Stimulated activated CD4-positive, alpha-beta T cell treated with anti-CD3 and anti-CD28 coated beads, Interleukin-2, amount 100 ng/mL, for 24 hours (primary cell): ENCODE measurements at places on chromosomes 6 and 20.
A peak's percentile ranks its signal among the peaks of the same experiment; 100 is the strongest.

- DNase-seq, result no peak
Observed at GRCh38 chr6:12886961-12887775, 170.6 kb downstream of the PHACTR1 start.

- DNase-seq, result no peak
Observed at GRCh38 chr20:60144404-60144803, 186.2 kb downstream of the CDH26 start.

GRCh38 chr6:149046822-149047246 is 270.7 kb upstream of the TAB2 start:
- DNase-seq, result no peak

- DNase-seq, result no peak
Observed at GRCh38 chr6:87540539-87540938, 49.2 kb downstream of the RARS2 start.

DNA sequence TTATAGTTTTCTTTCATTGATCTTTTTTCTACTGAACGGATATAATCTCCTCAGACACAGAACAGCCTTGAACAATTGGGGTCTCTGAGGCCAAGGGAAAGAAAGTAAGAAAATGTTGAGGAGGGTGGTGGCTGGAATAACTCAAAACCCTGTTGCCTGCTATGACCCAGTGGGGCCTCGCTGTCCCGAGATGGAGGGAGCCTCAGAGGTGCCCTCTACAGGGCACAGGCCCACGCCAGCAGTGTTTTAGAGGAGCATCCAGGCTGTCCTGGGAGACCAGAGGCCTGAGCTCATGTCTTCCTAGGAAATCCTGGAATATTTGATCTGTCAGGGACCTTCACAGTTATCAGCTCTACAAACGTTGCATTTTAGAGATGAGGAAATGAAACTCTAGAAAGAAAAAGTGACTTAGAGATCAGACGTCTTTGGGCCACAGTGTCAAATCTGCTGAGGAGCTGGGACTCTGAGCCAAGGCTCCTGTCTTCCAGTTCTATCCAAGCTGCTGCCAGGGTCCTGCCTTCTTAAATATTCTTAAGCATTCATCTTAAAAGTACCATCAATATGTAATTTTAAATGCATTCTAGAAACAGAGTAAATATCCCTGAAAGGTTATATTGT is 26.3 kb downstream of the ALDH5A1 start:
- peak; percentile 37 for DNase-seq

- DNase-seq, result peak; percentile 14
Observed at GRCh38 chr6:27517928-27518787, 45.3 kb upstream of the ZNF184 start.

DNA sequence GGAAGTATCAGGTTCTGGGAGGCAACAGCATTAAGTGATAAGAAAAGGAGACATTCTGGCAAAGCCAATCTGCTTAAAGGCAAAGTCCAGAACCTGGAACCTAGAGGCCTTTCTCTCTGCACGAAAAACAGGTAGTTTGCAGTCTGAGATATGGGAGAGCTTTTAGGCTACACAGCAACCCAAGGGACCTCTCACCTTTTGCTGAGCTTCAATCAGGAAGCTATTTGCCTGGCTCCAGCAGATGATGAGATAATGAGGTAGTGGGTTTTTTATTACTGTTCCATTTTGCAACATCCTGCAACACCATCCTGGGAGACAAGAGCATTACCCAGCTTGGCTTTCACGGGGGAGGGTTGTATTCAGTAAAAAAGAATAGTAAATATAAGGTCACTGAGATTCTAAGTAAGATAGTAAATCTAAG is 143.1 kb downstream of the ADGRG6 start:
- DNase-seq, result no peak

DNA sequence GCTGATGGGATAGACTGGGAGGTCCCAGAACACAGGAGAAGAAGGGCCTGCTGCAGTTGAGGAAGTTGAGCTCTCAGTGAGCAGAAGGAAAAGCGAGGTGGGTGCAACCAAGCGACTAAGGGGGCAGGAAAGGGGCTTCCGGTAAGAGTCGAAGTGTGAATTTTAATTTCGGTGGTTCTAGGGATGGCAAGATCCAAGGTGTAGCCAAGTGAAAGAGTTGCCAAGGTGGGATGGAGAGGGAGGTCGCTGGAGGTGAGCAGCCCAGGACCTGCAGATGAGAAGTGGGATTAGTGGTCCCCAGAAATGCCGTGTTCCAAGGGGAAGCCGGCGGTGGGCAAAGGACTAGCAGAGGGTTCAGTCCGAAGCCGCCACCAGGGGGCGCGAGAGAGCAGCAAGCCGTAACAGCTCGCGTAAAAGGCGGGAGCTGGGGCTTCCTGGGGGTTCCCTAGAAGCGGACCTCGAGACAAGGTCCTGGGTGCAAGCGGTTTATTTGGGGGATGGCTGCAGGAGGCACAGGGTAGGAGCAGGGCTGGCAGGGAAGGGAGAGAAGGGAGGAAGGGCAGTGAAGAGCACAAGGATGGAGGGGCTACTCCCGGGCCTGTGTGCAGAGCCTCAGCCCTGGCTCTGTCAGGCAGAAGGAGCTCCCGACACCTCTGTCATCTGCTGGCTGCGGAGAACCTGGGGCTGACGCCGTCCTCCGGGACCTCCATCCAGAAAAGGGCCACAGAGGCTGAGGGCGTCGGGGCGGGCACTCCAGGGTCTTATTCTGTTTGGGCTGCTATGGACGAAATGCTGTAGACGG is 103.6 kb downstream of the PAX1 start:
- peak; percentile 39 for DNase-seq

GRCh38 chr6:125259354-125259736 is 42.4 kb downstream of the HDDC2 start:
- no peak for DNase-seq

GRCh38 chr6:53151676-53152075 is 3.0 kb upstream of the GCM1 start:
- DNase-seq, result peak; percentile 7

- no peak for DNase-seq
Observed at GRCh38 chr6:149711711-149712110, 6.2 kb downstream of the LATS1 start.

GRCh38 chr6:142685852-142686506 is 259.0 kb downstream of the HIVEP2 start:
- DNase-seq, result no peak

GRCh38 chr6:29975561-29975907 is 33.2 kb downstream of the HLA-A start:
- no peak for DNase-seq

- no peak for DNase-seq
Observed at GRCh38 chr6:127791779-127792528, 108.9 kb downstream of the THEMIS start.

DNA sequence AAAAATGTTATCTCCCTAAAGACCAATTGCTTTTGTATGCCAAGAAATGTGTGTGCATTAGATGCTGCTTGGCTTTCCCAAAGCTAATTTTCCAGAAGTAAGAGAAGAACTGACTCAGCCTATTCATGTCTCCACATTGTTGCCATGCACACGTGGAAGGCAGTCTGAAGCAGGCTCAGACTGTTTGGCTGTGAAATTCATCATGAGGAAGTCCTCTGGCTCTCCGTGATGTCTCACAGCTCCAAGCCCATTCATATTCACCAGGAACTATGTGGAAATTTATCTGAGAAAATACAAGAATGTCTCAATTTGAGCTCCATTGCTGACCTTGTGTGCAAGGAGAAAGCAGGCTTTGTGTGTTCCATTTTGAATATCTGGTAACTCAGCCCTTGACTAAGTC is 1022.2 kb upstream of the GJE1 start:
- DNase-seq, result no peak

- DNase-seq, result no peak
Observed at GRCh38 chr6:166460473-166461437, 78.0 kb upstream of the MPC1 start.
